GM04503 (cell line): ENCODE measurements at places on chromosomes 7 and 10.

- no peak for DNase-seq
These were observed 181.1 kb upstream of the NAMPT start for GRCh38 chr7:106465704-106466468.

DNA sequence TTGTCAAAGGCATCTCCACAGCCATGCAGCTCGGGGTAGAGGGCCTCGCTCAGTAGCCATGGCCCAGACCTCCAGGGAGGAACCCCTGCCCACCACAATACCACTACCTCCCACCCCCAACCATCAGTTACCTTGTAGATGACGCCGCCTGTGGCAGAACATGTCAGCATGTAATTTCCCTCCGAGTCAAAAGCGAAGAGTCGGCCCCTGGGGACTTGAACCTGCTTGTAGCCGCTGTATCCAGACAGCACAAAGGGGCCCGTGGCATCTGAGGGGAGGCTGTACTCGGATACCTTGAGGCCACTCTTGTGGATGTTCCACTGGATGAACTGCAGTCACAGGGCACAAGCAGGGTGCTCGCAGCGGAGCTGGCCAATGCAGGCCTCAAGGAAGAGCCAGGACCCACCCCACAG, 16.3 kb upstream of the CYREN start:
- no peak for DNase-seq

DNA sequence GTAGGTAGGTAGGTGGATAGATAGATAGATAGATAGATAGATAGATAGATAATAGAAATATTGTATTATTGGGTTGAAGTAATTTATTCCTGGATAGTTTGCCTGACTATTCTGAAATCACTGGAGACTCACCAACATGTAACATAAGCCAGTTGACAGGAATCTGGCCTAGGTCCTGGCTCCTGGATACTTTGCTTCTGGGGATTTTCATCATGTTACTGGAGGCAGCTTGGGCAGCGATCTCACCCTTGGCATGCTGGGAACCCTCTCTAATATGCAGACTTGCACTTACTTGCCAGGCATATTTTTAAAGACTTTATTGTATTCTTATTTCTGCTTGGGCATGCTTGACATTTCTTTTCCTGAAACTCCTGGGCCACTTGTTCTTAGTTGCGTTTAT, 709.1 kb upstream of the FZD8 start:
- DNase-seq: no peak

- no peak for DNase-seq
These were observed 118.1 kb downstream of the SLC25A13 start for GRCh38 chr7:96203786-96204185.

DNA sequence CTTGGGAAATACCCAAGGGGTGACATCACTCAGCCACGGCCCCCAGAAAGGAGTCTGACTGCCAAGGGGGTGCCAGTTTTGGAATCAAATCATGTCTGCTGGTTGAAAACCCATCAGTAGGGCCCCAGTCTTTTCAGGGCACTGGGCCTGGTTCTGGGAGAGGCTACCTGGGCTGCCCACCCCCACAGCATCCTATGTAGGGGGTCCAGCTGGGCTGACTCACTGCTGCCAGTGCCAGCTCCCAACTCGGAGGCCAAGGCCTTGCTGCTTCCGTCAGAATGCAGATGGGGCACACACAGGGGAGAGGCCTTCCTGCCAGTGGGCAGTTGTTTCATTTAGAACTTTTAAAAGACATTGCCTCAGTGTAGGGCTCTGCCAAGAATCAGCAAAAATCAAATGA, 39.5 kb upstream of the DMBT1 start:
- no peak for DNase-seq

- no peak for DNase-seq
These were observed 49.7 kb downstream of the CCDC71L start for GRCh38 chr7:106610996-106611886.

DNA sequence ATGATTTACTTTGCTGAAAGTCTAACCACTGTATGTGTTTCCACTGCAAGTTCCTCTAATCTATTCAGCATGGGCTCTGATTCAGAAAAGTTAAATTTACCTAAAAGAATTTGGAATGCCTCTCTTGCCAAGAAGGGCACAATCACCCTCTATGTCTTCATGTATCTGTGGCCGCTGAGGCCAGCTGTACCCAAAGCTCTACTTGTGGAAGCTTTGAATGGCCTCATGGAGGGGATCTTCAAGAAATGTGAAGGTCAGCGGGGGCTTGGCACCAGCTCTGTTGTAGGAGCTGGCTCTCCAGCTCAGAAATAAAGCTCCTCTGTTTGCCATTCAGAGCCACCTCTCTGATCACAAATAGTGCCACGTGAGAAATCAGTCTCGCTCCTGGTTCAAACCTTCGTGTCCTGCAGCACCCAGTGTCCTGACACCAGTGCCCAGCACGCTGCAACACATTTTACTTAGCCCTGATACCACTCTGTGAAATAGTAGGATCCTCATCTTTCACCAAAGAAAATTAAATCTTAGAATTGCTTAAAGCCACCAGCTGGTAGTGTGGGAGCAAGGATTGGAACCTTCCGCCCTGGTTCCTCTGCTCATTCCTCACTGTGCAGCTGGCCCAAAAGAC, 61.1 kb downstream of the PKD1L1 start:
- DNase-seq: no peak

DNA sequence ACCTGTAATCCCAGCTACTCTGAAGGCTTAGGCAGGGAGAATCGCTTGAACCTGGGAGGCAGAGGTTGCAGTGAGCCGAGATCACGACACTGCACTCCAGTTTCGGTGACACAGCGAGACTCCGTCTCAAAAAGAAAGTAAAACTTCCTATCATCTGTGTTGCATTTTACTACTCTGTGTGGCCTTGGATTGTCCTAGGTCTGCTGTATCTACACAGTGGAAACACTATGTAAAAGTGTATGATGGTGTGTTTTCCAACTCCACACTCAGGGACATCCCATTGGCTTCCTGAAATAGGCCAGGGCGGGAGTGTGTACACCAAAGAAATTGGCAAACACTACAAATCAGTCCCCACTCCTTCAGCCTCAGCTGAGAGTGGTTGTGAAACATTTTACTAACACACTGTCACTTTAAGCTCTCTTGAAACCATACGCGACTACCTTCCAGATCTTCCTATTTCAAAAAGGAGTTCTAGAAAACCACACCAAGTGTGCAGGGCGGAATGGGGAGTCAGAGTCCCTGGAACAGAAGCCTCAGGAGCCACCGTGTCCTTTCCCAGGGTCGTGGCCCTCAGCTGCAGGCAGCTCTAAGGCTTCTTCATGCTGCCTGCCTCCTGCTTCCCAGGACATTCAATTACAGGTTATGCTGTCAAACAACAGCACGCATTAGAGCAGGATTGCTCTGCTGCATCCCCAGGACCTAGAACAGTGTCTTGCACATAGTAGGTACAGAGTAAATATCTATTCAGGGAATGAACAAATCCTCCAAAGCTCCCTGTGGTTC, 275.4 kb downstream of the PARD3 start:
- DNase-seq: no peak

DNA sequence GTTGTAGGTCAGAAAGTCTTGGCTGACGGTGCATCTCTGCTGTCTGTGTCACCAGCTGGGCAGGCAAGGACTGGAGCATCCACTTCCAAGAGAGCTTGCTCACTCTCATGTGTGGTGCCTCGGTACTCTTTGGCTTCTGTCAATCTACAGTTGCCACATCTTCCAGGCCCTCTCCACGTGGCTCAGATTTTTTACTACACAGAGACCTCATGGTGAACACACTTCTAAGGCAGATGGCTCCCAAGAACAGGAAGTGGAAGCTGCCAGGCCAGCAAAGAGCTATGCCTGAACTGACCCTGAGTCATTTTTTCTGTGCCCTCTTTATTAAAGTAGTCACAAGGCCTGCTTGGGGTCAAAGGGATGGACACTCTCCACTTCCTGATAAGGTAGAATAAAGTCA, 351.5 kb upstream of the AUTS2 start:
- no peak for DNase-seq

- no peak for DNase-seq
These were observed 8.0 kb upstream of the CHST15 start for GRCh38 chr10:124101351-124101750.

DNA sequence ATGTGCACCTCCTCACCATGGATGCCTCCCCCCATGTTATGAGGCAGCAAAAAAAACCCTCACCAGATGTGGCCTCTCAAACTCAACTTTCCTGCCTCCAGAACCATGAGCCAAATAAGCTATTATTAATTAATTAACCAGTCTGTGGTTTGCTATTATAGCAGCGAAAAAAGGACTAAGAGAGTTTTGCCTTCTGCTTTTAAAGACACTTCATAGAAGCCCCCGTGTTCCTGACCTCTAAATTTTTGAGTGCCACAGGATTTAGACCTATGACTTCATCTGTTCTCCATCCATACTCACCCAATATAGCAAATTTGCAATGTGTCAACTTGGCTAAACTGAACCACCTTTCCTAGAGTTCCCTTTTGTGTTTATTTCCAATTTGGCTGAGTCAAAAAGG, 9.2 kb upstream of the SEMA3E start:
- DNase-seq: no peak

GRCh38 chr7:116918704-116919103, 34.6 kb upstream of the ST7 start:
- DNase-seq: no peak

- DNase-seq: no peak
These were observed 4.8 kb upstream of the POLR1F start for GRCh38 chr7:19713676-19714075.

GRCh38 chr10:131075218-131075770, 236.2 kb downstream of the TCERG1L start:
- no peak for DNase-seq

DNA sequence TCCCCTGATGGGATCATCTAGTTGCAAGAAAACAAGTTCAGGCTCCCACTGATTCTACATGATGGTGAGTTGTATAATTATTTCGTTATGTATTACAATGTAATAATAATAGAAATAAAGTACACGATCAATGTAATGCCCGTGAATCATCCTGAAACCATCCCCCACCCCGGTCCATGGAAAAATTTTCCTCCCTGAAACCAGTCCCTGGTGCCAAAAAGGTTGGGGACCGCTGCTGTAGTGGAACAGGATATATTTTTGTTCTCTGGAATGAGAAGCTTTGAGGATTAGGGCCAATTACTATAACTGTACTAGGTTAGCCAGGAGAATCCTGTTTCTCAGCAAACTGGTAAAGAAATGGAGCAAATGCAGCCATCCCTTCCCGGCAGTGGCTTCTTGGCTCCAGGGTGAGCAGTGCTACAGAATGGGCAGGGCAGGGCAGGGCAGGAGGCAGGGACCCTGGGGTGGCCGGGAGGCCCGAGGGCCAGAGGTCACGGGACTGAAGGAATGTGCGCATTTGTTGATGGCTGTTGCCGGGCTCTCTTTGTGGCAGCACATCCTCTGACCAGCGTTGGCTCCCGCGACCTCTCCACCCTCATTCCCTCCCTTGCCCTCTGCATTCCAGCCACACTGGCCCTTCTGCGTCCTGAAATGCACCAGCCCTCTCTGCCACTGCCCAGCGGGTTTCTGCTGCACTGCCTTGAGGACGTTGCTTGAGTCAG, 162.3 kb upstream of the NPS start:
- no peak for DNase-seq

GRCh38 chr10:84247496-84247895, 2.6 kb downstream of the RGR start:
- DNase-seq: no peak

DNA sequence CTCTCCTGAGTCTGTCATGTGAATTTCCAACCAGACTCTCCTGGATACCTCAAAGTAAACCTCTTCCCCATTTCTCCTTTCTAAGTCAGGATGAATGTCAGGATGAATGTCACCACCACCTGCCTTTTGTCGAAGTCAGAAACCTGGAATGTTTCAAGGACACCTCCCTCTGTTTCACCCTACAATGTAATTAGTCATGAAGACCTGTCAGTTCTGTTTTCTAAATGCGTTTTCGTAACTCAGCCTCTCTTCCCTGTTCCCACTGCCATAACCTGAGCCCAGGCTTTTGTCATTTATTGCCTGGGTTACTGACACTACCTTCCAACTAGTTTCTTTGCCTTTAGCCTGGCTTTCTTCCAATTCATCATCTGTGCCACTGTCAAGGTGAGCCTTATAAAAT, 5.5 kb upstream of the STN1 start:
- no peak for DNase-seq

DNA sequence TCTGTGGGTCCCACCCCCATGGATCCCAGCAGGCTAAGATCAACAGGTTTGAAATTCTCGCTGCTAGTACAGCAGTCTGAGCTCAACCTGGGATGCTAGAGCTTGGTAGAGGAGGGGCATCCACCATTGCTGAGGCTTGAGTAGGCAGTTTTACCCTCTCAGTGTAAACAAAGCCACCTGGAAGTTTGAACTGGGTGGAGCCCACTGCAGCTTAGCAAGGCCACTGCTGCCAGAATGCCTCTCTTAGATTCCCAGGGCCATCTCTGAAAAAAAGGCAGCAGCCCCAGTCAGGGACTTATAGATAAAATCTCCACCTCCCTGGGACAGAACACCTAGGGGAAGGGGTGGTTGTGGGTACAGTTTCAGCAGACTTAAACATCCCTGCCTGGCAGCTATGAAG, 190.0 kb upstream of the CACNA2D1 start:
- no peak for DNase-seq

DNA sequence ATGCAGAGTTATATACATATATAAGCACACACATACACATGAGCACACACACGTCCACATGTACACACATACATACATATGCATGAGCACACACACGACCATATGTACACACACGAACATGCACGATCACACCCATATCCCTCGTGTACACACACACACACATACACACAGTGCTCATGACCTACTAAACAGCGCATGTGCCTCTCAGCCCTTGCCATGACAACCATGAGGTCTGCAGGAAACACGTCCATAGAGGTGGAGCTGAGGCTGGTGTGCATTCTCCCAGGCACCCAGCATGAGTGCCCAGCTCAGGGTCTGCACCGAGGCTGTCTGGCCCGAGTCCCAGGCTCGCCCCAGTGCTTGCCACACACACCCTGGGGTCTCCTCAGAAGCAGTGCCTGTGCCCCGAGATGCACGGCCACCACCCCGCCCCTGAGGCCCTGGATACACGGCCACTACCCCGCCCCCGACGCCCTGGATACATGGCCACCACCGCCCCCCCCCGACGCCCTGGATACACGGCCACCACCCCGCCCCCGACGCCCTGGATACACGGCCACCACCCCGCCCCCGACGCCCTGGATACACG, 529.6 kb downstream of the DNAJB6 start:
- no peak for DNase-seq

GRCh38 chr7:18305866-18306265, 189.7 kb upstream of the HDAC9 start:
- no peak for DNase-seq

- no peak for DNase-seq
These were observed 39.7 kb downstream of the FRMPD2 start for GRCh38 chr10:48234787-48235186.

DNA sequence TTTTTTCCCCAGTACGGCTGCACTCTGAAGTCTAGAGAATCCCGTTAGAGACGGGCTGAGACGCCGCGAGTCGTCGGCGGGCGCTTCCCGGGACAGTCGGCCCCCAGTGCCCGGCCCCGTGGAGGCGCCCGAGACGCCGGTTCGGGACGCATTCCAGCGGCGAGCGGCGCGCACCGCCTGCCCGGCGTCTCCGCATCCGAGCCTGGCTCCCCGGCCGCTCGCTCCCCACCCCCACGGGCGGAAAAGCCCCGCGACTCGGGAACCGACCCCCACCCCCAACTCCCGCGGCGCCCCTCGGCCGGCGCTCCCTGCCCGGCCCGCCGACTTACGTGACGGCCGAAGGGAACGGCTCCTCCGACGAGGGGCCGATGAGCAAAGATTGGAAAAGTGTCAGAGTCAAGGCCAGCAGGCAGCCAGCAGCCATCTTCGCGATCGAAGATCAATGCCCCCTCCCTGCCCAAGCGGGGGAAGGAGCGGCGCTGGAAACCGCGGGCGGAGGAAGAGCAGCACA, 486 bp downstream of the CACNA2D1 start:
- DNase-seq: no peak

- no peak for DNase-seq
These were observed 84.5 kb downstream of the PRKG1 start for GRCh38 chr10:51158832-51159231.
